ENCODE measurements at places on chromosomes 16 and 17.
A peak's percentile ranks its signal among the peaks of the same experiment; 100 is the strongest.

- no peak for DNase-seq
Observed at GRCh38 chr17:68565661-68566441, 35.3 kb downstream of the FAM20A start.

- no peak for DNase-seq
Observed at GRCh38 chr17:4035081-4035680, 70.9 kb upstream of the ATP2A3 start.

DNA sequence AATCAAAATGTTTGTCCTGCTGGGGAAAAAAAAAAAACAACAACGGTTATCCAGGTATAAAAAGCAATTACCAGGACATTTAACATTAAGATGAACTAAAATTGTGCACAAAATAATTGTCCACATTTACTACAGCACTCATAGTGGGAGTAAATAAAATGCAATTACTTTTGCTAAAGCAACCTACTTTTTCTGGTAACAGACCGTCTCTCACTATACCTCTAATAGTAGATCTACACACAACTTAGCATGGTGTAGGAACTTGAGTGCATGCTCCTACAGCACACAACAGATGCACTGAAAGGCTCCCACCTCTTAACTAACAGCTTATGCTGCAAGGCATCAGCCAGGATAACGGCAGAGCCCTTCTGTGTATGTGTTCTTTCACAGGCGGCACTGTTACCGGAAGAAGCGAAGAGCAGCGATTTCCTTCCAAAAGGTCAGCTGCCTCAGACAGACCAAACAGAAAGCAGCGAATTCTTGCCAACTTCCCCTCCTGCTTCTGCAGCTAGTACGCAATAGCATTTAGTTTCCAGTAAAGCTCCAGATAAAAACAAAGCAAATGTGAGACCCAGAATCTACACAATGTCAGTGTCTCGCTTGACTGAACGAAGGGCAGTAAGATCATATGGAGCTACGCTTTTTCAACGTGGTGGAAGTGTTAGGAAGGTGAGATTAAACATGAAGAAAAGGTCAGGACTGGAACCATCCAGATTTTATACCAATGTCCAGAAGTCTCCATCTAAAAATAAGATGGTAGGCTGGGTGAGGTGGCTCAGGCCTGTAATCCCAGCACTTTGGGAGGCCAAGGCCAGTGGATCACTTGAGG, 27.6 kb downstream of the STAT5B start:
- peak; percentile 86 for DNase-seq

- DNase-seq: no peak
Observed at GRCh38 chr17:68784431-68784830, 170.8 kb downstream of the ABCA8 start.

GRCh38 chr16:85548375-85548774, 64.7 kb upstream of the GSE1 start:
- no peak for DNase-seq

DNA sequence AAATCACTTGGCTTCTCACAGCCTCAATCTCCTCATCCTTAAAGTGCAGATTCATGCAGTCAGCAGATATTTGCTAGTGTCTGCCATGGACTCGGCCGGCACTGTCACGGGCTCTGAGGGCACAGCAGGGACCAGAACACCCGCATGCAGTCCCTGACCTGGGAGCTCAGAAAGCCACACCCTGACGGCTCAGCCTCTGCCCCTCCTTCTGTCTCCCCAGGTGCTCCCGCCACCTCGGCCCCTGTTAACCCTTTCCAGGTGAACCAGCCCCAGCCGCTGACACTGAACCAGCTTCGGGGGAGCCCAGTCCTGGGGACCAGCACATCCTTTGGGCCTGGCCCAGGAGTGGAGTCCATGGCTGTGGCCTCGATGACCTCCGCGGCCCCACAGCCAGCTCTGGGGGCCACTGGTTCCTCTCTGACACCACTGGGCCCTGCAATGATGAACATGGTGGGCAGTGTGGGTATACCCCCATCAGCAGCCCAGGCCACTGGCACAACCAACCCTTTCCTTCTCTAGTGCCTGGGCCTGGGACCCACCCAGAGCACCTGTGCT, 28.7 kb downstream of the B9D1 start:
- DNase-seq: no peak

DNA sequence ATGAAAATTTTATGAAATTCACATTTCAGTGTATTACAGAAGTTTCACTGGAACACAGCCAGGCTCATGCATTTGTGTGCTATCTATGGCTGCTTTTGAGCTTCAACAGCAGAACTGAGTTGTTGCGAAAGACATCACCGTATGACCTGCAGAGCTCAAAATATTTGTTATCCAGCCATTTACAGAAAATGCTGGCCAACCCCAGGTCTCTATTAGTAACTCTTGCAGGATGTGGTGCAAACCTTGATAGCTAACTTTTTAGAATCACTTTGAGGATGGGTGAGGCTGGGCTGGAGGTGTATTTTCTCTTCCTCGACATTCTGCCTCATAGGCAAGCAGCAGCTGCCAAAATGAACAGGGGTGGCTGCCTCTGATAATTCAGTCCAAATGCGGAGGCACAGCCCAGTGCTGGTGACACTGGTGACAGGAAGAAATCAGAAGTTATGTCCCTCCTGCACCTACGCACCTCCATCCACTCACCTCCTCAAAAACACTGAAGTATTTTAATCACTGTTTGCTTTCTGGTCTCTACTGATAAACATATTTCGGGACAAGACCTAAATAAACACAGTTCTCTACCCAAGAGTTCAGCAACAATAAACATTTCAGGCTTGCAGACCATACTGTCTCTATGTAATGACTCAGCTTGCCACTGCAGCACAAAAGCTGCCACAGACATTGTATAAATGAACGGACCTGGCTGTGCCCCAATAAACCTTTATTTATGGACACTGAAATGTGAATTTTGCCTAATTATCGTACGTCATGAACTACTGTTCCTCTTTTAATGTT, 28.5 kb downstream of the ARHGAP17 start:
- DNase-seq: no peak

GRCh38 chr16:28092721-28093384, 29.3 kb upstream of the GSG1L start:
- no peak for DNase-seq

DNA sequence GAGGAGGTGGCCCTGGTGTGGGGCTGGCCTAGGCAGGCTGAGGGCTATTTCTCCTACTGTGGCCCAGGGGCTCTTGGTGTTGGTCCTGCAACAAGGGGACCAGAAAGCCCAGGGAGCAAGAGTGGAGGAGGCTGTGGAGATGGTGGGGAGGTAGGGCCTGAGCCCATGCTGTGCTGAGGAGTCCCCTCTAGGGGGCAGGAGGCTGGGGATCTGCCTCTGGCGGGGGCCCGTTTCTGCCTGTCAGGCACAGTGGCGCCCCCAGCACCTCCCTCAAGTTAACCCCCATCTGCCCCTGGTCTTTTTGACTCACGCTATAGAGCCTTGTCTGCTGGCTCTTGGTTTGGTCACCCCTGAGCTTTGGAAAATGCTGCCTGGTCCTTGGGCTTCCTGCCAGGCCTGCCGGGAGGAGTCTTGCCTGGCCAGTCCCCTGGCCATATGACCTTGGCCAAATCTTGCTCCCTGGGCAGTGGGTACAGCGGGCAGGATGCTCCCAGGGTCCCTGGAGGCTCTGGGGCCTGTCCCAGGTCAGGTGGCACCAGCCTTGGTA, 5.9 kb downstream of the BAIAP2 start:
- no peak for DNase-seq

DNA sequence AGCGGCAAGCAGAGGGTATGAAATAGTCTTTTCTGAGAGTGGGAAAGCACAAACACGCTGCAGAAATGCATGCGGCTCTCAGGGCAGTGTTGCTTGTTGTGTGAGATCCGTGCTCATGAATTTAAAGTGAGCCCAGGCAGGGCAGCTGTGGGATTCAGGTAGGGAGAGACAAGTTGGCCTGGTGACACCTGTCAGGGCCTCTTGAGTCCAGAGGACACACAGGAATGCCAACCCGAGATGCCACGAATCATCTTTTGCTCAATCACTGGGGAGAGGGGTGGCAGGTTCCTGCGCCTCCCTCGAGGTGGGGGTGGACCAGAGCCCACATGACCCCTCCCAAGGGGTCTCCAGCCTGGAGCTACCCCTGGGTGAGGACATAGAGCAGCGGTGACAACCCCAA, 211.9 kb downstream of the GSG1L start:
- DNase-seq: no peak

- no peak for DNase-seq
Observed at GRCh38 chr17:44559634-44560554, 2.6 kb downstream of the FZD2 start.

All from CD4-positive, alpha-beta T cell treated with Interleukin-1 beta for 1 hour (primary cell).